ENCODE measurements at places on chromosomes 4 and X.

- DNase-seq = no peak
Measured at GRCh38 chr4:94650690-94651089, 107.1 kb upstream of the BMPR1B start.

- DNase-seq = no peak
Measured at GRCh38 chrX:9482408-9482807, 17.6 kb downstream of the TBL1X start.

GRCh38 chr4:87521319-87521718 is 7.9 kb downstream of the SPARCL1 start:
- DNase-seq = no peak

DNA sequence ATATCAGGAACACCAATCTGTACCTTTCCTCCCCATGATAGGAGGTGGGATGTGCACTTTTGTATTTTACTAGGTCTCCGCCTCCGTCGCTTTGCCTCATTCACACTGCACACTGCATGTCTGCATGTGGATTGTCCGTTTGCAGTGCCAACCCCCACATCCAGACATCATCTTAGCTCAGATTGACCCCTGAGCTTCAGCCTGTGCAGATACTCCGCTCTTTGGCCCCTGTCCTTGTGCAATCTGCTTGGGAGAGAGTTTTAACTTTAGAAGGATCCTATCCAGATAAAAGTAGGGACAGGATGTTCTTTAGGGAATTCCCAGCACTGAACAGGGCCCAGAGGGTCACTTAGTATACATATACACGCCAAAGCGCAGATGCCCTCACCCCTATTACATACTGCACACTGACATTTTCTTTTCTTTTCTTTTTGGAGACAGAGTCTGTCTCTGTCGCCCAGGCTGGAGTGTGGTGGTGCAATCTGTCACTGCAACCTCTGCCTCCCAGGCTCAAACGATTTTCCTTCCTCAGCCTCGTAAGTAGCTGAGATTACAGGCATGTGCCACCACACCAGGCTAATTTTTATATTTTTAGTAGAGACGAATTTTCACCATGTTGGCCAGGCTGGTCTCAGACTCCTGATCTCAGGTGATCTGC is 43.3 kb upstream of the FBXW7 start:
- DNase-seq = no peak

GRCh38 chrX:36898301-36898700 is 109.9 kb upstream of the FAM47C start:
- DNase-seq = no peak

All from CD4-positive, alpha-beta T cell treated with Interleukin-15 for 1 hour (primary cell).